Astrocyte of the hippocampus (primary cell): ENCODE measurements at places on chromosomes 1 and 21.
A peak's percentile ranks its signal among the peaks of the same experiment; 100 is the strongest.

GRCh38 chr1:64397541-64397940 lies 72.4 kb upstream of the CACHD1 start:
- DNase-seq, result no peak

GRCh38 chr1:53465023-53465957 lies 6.1 kb downstream of the DMRTB1 start:
- DNase-seq, result no peak

GRCh38 chr1:77556045-77556444 lies 126.4 kb downstream of the ZZZ3 start:
- DNase-seq, result no peak

DNA sequence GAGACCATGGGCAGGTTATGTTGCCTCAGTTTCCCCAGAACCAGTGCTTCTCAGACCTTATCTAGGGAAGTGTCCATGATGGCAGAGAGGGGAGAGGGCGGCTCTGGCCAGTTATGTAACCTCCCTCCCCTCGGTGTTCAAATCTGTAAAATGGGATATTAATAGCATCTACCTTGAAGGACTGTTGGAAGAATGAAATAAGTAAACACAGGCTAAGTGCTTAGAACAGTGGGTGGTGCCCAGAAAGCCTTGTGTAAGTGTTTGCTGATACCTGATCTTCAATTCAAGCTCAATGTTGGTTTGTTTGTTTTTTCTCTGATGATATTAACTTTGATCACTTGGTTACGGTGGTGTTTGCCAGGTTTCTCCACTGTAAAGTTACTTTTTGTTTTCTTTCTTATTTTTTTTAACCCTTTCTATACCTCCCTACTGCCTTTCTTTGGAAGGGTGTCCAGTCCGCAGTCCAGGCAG lies 34.9 kb downstream of the EPHA2 start:
- DNase-seq, result peak; percentile 14

DNA sequence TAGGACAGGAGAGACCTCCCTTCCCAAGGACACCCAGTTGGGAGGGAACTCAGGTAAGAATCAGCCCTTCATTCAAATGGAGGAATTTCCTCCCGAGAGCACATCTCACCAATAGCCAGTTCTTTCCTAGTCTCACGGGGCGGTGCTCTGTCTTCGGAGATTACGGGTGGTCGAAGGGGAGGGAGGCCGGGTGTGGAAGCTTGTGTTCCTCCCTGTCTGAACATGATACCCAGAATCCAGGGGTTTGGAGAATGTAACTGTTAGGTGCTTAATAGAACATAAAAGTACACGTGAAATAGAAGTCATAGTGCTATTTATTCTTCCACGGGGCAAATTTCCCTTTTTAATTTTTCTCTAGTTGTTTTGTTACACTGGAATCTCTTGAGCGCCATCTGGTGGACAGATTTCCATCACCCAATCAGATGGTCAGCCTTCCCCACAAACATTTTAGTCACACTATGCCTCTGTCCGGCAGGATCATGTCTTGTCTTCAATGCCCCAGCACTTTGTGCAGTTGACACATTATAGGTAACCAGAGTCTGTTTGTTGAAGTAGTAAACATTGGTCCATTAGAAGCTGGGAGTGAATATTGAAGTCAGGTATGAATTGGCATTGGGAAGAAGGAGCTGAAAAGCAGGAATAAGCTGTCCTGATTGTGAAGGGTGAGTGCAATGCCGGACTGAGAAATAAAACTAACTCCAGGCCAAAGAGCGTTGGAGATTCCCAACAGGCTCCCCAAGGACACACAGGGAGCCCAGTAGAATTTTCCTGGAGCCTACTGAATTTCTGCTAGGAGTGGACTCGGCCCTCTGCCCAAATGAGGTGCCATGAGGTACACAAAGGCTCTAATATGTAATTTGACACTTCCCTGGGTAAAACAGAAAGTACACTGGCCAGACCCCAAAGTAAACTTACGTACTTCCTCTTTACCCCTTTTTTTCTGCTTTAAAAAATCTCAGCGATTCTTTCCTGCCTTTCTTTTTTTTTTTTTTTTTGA lies 27.6 kb upstream of the ZNF697 start:
- DNase-seq, result peak; percentile 92

DNA sequence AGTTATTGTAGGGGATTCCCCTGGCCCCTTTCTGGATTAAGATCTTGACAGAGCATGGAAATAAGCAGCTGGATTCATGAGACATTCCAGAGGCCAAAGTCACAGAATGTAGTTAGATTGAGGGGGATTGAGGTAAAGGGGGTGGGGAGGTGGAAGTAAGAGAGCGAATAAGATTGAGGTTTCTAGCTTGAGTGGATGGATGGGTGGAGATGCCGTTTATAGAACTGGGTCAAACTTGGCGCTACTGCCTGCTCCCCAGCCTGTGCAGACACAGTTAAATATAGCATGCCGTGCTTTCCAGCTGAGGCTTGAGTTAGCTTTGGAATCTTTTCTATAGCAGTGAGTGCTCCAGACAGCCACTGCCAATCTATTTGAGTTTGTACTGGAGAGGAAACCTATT lies 85.7 kb downstream of the DYRK1A start:
- DNase-seq, result peak; percentile 92

DNA sequence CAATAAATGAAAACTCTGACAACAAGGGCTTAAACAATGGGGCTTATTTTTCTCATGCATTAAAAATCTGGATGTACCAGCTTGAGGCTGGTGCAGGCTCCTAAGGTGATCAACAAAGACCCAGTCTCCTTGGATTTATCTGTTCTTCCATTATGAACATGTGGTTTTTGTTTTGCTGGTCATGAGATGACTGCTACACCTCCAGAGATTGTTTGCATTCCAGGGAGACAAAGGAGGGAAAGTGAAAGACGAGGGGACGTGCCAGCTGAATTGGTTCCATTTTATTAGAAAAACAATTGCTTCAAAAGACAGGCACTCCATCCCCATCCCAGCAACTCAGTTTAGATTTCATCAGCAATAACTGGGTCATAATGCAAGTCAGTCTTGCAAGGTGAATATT lies 90.9 kb upstream of the KCNK1 start:
- DNase-seq, result peak; percentile 46

- DNase-seq, result no peak
Observed at GRCh38 chr21:19547951-19548840, 1144.6 kb upstream of the TMPRSS15 start.

GRCh38 chr1:26046246-26047095 lies 553 bp upstream of the SLC30A2 start:
- DNase-seq, result no peak

DNA sequence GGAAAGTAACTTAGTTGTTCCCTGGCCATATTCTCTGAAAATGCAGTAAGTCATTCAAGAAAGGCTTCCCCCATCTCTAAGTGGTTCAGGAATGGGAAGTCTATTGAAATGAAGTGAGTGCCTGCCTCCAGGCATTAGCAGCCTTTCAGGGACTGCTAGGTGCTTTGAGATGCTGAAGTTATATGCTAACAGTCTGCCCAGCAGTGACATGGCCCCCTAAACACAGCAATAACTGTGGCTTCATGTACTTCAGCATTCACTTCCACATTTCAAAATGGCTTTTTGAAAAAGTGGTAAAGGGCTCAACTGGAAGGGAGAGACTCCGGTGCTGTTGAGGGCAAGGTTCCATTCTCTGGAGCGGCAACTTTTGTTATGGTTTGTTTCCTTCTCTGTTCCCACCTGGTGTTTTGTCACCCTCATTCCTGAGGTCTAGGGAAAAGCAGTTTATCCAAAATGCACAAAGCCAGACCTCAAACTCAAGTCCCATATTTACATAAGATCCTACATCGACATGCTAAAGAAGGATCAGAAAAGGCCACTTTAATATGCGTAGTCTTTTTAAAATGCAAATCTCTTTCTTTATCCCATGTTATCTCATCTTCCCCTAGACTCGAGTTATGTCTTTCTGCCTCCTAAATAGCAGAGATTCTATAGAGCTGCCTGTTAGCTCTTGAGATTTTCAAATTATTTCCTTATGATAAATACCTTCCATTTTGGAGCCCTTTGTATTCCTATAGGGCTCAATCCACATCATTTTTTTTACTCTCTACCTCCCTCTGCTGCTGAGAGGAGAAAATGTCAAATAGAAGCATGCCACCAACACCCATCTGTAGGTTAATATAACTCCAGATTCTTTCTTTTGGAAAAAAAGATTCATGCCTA lies 34.2 kb upstream of the LRRC8C start:
- DNase-seq, result peak; percentile 64

DNA sequence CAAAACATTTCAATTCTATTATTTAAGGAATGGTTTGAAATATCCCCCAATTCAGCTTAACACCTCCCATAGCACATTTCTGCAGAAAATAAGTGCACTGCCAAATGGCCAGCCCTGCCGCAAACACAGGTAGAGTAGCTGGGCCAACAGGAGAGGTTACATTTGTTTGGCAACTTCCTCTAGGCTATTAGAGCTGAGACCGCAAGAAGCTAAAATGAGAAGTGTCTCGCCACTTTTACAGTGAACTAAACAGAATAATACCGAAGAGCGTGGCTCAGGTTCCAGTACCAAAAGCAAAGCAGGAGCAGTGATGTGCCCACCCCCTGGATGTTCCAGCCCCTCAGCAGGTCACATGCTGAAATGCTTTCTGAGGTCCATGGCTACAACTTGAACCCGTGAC lies 154.5 kb upstream of the PKN2 start:
- no peak for DNase-seq

DNA sequence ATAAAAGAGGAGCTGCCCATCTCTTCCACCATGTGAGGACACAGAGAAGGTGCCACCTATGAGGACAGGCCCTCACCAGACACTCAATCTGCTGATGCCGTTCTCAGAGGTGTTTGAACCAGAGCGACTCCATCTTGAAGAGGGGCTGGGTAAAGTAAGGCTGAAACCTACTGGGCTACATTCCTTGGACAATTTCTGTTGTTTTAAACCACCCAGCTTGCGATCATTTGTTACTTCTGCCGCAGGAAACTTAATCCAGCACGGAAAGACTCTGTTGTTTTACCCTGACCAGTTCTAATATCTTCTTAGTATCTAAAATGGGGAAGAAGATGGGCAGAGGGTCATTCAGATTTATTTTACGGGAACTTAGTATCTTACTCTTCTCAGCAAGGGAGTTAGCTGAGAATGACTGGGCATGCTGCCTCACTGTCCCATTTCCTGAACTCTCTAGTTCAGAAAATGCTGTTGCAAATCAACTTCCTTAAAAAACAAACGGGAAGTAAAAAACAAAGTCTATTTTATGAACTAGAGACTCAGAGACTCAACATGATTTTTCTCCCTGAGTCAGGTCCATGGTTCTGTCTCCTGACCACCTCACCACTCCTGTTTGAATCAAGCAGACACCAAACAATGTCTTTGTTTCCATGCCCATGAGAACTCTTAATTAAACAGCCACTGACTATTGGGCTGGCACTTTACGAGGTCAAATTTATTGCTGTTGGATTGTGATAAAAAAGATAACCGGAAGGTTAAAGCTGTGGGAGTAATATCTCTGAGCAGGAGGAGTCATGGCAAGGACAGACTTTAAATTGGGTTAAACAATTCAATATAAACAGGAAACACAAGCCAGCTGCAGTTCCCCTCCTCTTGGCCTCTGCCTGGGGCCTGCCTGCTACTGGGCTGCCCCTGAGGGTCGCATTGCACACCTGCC lies 23.8 kb upstream of the IFNAR1 start:
- DNase-seq, result no peak

- DNase-seq, result no peak
Observed at GRCh38 chr1:16449065-16449464, 8.5 kb downstream of the NECAP2 start.

- DNase-seq, result no peak
Observed at GRCh38 chr1:15310544-15310943, 63.5 kb downstream of the FHAD1 start.

DNA sequence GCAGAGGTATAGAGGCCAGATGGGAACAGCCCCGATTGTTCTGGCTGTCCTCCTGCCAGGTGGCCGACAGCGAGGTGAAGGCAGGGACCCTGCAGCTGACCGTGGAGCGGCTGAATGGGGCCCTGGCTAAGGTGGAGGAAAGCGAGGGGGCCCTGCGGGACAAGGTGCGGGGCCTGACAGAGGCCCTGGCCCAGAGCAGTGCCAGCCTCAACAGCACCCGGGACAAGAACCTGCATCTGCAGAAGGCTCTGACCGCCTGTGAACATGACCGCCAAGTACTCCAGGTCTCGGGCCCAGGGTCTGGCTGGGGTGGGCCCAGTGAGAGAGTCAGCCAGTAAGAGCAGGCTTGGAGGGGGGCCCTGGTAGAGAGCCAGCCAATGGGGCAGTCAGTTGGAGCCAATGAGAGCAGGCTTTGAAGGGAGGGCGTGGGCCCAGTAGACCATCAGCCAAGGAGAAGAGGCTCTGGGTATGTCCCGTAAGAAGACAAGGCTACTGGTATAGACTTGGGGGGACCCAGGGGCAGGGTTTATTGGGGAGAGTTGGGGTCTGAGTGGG lies 11.3 kb downstream of the MFAP2 start:
- DNase-seq, result no peak

- no peak for DNase-seq
Observed at GRCh38 chr1:11610629-11611180, 43.5 kb downstream of the FBXO2 start.

- peak; percentile 79 for DNase-seq
Observed at GRCh38 chr1:39214021-39214713, 9.7 kb downstream of the MACF1 start.

GRCh38 chr1:110240476-110241210 lies 30.5 kb downstream of the KCNC4 start:
- no peak for DNase-seq

- no peak for DNase-seq
Observed at GRCh38 chr21:39567180-39567972, 45.4 kb upstream of the B3GALT5 start.

DNA sequence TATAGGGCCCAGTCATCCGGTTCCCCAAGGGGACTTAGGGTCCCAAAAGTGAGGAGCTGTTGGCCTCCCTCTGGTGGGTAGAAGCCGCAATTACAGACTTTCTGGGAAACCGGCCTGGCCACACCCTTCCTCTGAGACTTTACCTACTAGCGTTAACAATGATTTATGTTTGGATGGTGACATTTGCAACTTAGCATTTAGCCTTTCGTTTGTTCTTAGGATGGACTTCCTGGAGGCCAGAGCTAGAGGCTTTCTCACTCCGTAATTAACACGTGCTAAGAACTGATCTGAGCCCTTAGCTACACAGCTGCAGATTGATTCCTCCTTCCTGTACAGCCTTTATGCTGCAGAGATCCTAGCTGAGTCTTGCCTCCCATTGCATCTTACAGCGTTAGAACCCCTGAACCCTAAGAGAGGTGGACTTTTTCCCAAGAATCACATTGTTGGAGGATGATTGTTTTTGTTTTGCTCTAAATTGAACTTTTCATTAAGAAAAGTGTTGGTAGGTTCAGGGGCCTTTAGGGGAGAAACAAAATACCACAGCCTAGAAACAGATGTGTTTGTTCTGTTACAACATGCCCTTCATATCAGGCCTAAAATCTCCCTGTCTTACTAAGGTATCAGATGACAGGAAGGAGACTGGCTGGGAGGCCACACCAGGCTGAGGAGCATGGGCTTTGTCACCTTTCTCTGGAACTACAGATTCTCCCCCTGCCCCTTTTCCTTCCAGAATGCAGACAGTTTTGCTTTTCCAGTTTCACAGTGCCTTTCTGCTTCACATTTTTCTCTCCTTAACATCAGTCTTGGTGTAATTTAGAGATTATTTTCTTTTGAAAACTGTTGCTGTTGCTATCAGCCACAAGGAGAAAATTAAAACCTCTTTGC lies 1.9 kb downstream of the S100A11 start:
- DNase-seq, result peak; percentile 73
